Stimulated activated CD8-positive, alpha-beta memory T cell treated with anti-CD3 and anti-CD28 coated beads, Interleukin-15, amount 100 ng/mL, for 4 hours (primary cell): ENCODE measurements at places on chromosomes 4 and X.

DNA sequence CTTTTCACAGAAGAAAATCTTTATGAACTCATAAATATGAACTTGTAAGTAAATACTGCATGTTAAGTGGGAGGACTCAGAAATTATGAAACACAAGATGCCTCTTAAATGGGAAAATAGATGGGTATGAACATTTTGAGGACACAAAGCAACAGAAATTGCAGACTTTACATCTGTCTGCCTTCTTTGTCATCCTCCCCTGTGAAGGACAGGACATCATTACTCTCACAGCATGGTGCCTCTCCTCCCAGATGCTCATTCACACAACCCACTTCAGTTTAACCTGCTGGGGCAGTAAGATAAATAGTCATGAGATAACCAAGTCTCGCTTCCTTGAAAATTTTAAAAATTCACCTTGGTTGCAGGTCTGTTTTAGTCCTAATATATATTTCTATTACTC is 144.5 kb downstream of the APBB2 start:
- DNase-seq: no peak

DNA sequence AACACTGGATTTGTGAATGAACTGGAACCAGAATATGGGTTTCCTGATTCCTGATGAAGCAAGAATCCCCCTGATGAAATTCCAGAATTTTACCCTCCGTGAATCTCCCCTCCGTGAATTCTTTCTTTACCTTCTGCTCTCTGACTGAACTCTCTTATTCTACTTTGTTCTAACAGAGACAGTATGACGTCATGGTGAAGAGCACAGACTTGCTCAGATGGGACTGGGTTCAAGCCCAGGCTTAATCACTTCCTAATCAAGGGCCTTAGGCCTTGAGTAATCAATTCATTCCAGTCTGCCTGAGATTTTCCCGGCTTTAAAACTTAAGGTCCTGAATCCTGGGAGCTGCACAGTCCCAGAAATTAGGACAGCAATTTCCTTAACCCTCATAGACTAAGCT is 64.5 kb downstream of the IQCM start:
- DNase-seq: no peak

DNA sequence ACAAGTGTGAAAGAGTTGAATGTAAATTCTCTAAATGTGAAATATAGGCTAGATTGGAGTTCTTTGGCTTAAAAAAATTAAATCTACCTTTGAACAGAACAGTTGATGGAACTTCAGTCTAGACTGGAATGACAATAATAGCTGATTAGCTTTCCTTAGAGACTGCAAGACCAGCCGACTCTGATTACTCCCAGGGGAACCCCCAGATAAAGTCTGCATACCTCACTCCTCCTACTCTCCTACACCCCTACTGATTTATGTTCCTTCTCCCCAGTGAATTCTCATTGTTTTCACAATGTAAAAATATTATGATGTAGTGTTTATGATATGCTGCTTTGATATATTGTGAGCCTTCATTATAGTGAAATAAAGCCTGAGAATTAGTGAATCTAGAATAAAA is 241.3 kb downstream of the CFAP299 start:
- no peak for DNase-seq

DNA sequence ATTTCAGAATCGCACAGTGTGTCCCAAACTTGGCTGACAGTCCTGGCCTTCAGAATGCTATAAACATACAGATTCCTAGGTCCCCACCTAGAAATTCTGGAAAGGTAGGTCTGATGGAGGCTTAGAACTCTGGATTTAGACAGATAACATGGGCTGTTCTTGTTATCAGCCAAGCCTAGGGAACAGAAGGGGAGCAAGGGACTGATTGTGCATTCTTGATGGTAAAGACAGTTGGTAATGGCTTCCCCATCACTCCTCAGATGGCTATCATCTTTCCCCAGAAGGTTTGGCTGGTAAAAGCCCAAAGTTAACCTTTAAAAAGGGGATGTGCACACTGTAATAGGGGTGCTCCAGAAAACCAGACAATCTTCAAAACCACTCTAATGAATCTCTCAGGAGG is 35.7 kb downstream of the DIPK2B start:
- DNase-seq: no peak

DNA sequence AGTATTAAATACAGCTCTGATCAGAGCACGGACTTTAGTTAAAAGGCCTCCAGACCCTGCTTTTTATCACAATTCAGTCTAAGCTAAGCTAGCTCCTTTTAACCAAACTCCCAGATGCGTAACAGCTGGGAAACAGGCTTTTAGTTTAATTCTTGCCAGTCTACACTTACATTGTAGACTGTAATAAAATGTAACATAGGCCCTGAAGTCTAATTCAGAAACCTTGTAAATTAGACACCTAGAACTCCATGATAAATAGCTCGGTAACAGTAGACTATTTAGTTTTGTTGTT is 20.1 kb downstream of the FBXO8 start:
- no peak for DNase-seq

GRCh38 chrX:9141496-9141895 is 107.6 kb upstream of the FAM9B start:
- DNase-seq: no peak

GRCh38 chr4:126678618-126679017 is 954.1 kb upstream of the INTU start:
- DNase-seq: no peak

- no peak for DNase-seq
Observed at GRCh38 chr4:11743976-11744375, 315.3 kb upstream of the HS3ST1 start.

GRCh38 chr4:99943904-99944437 is 2.4 kb downstream of the DNAJB14 start:
- no peak for DNase-seq

GRCh38 chr4:41360214-41360920 is 103.6 kb downstream of the UCHL1 start:
- no peak for DNase-seq

GRCh38 chr4:164716901-164717300 is 37.0 kb upstream of the SMIM31 start:
- DNase-seq: no peak

- no peak for DNase-seq
Observed at GRCh38 chr4:2260344-2261109, 1.4 kb downstream of the MXD4 start.

DNA sequence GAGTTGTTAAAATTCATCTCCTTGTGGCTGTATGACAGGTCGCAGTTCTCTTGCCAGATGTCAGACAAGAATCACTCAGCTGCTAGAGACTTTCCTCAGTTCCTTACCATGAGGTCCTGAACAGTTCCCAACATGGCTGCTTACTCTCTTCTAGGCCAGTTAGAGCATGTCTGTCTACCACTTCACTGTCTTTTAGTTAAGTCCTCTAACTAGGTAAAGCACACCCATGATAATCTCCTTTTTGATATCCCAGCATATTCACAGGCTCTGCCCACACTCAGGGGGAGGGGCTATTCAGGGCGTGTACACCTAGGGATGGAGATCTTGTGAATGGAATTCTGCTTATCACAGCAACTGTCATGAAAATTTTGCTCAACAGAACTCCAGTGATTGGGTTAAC is 190.1 kb downstream of the ADAMTS3 start:
- no peak for DNase-seq

GRCh38 chrX:154018518-154019060 is 1.1 kb downstream of the IRAK1 start:
- no peak for DNase-seq

DNA sequence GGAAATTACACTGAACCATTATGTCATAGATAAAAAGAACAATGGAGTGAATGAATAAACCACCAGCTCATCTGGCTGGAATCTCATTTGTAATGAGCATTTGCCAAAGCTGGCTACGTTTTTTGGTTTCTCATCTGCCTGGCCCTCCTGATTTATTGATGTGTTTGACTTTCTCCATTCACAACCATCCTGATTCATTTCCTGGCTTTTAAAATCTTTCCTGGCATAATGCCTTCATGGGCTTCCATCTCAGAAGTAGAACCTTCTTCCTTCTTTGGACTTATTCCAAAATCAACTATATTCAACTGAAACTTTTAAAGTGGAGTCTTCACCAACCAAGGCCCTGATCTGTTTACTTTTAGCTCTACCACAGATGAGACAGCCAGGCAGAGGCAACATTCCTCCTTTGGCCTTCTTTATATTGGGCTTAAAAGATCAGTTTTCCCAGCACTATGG is 36.0 kb upstream of the ARSJ start:
- no peak for DNase-seq

GRCh38 chrX:39808471-39808917 is 289.3 kb downstream of the BCOR start:
- no peak for DNase-seq

DNA sequence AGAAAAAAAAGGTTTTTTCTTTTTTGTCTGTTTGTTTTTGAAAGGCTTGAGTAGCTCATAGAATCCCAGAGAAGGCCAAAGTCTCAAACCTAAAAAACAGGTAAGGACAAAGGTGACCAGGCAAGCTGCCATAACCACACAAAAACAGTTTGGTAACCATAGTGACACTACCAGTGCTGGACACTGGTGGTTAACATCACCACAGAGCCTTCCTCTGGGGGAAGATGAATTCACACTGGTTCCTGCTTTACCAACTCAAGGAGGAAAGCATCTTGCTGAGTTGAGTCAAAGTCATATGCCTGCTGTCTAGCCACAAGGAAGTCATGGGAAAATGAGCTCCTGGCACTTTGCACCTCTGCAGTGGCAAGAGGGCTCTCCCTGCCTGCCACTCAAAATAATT is 32.5 kb downstream of the IDS start:
- no peak for DNase-seq

- DNase-seq: no peak
Observed at GRCh38 chrX:125895518-125895917, 270.6 kb downstream of the DCAF12L2 start.

DNA sequence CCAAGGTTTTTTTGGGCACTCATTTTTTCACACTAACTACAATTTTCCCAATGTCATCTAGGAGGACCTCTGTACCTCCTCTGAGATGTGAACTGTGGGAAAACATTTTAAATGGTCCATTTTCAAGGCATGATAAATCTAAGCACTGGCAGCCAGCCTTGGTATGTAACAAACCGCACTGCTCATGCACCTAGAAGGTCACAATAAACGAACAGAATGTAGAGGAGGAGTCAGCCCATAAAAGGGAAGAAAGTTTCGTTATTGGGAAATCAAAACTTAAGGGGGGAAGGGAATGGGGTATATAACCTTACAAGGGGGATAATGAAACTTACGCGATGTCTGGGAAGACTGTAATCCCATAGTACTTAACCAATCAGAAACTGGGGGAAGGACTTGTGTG is 16.4 kb downstream of the COX18 start:
- DNase-seq: no peak
